Left ventricle myocardium inferior (tissue), 1 donor: ENCODE measurements at places on chromosomes 7 and 10. TPM values are rescaled to one million over a fixed set of nuclear protein-coding genes. Genes with fewer than 3 reads are reported as not detected.

The VSTM2A gene
- not detected for total RNA-seq

The ZC3HAV1L gene
- 3.4 TPM for total RNA-seq

DNA sequence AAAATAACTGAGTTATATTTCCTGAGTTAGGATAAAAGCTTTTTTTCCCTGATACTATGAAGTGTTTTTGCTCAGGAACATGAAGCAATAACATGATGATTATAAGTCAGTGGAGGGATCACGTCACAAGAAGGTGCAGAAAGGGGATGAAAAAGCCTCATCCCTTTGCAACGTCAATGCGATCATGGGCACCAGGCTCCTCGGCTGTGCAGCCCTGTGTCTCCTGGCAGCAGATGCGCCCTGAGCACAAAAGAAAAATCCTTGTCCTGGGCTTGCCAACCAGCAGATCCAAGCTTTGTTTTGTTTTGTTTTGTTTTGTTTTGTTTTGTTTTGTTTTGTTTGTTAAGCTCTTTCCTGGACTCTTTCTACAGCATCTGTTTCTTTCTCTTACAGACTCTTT is 103.5 kb upstream of the PRSS1 start:
- no peak for DNase-seq

The MYL10 gene
- total RNA-seq = not detected

DNA sequence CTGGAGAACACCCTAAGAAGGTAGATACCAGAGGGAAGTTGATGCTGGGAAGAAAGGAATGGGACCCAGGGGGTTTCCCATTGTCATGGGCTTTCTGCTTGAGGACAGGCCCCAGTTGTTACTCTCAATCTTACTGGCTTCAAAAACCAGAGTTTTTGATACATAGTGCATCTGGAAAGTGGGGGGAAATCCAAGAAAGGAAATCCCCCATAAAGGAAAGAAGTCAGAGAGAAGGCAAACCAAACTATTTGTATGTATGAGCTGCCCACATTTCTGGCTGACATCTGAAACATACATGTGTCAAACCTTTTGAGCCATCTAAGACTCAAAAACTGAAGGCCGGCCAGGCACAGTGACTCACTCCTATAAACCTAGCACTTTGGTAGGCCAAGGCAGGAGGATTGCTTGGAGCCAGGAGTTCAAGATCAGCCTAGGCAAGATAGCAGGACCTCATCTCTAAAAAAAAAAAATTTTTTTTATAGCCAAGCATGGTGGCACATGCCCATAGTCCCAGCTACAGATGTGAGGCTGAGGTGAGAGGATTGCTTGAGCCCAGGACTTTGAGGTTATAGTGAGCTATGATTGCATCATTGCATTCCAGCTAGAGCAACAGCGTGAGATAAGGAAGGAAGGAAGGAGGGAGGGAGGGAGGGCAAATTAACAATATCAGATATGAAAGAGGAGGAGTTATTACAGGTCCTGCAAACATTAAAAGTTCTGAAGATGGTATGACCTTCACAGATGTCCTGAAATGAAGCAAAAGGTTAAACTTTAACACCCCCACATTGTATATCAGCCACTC is 6.7 kb upstream of the COA1 start:
- no peak for DNase-seq

The LRRD1 gene
- total RNA-seq = not detected

DNA sequence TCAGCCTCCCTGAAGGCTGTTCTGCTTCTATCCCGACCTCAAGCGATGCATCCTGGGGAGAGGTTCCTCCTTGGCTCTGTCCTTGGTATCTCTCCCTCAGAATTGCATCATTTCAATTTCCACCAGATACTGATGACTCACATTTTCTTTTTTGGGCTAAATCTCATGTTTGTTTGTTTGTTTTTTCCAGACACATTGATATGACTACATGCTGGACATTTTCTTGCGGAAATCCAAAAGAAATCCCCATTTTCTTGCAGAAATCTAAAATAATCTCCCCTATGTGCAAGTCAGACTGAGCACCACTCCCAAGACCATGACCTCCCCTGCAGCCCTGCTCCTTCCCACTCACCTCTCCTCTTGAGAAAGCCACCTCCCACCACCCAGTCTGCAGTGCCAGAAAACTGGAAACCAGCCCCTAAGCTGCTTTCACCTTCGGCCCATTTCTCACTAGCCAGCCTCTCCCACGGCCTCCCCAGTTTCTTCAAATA is 260.2 kb upstream of the PRKCQ start:
- DNase-seq = no peak

DNA sequence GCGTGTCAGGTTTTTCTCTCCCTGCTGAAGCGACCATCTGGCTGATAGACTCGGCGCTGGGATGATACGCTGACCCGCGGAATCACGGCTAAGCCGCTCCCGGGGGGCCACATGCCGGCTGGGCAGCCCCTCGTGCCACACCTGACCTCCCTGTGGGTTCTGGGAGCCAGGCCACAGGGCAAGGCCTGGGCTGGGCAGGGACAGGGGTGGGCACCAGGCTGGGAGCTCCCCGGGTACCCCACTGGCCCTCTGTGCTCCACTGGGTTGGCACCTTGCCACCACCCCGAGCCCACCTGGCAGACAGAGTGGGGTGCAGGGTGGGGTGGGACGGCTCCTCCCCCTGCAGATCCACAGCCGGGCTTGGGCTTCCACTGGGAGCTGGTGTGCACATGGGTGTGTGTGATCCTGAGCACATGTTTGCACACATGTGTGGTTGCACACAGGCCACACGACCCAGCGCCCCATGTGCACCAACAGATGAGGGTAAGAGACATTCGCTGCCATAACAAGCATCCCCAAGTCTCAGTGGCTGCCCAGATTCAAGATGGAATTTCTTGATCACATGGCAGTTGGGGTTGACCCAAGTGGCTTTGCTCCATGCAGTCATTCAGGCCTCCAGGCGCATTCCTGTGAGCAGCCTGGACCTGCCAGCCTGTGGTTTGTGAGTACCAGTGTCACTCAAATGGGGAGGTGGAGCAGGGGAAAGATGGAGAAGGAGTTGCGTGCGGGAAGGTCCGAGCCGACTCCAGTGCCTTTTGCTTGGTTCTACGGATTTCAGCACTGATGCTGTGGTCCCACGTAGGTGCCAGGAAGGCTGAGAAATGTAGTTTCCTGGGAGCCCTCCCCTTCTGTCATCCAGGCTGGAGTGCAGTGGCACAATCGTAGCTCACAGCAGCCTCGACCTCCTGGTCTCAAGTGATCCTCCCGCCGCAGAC is 79.7 kb downstream of the UNCX start:
- no peak for DNase-seq

DNA sequence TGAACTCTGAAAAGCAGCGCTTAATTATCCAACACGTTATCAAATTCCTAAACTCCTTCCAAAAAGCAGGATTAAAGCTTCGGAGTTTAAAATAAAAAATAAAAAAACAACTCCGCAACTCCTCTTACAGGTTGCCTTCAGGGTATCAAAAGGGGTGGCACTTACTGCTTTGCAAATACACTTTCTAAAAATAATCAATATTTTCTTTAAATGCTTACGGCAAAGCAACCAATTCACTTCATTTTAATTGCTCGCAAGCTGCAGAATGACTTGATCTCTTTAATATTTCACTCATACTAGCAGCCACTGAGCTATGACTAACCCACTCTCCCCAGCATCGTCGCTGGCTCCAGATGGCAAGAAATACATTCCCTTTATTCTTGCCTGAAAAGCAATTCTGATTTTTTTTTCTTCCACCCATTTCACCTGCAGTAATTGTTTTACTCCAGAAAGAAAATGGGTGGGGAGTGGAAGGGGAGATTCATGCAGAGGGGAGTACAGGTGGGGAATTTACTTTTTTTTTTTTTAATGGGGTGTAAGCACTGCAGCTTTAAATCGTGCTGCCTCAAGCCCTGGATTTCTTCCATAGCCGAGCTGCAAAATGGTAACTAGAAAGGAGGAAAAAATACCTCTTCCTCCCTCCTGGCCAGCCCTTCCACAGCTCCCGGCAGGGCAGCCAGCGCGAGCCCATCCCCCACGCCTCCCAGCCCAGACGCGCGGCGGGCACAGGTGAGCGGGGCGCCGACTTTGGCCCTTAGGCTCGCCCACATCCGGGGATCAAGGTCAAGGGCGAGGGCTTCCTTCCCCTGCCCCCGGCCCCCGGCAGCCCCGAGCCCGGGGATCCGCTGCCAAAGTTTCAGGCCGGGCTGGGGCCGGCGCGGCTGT is 54.2 kb upstream of the FHIP2A start:
- peak; percentile 43 for DNase-seq

GRCh38 chr10:109746861-109747260 is 176.4 kb downstream of the XPNPEP1 start:
- no peak for DNase-seq

DNA sequence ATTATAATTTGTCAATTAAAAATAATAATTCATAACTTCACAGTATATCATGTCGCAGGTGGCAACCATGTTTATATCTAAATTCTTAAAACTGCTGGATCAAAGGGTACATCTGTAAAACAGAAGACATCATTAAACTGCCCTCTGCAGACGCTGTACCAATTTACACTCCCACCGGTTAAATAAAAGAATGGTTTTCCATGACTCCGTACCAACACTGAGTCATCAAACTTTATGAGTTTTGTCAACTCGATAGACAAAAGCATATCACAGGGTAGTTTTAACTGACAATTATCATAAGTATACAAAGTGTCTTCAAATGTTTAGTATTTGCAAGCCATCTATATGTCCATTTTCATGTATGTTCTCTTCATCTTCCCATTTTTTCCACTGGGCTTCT is 5.7 kb upstream of the GSTK1 start:
- DNase-seq = no peak

The NPFFR1 gene
- not detected for total RNA-seq

The MMD2 gene
- total RNA-seq = not detected

- DNase-seq = no peak
These were observed 712.1 kb downstream of the PHTF2 start for GRCh38 chr7:78510580-78511188.

GRCh38 chr7:50212666-50213621 is 91.6 kb upstream of the IKZF1 start:
- no peak for DNase-seq

DNA sequence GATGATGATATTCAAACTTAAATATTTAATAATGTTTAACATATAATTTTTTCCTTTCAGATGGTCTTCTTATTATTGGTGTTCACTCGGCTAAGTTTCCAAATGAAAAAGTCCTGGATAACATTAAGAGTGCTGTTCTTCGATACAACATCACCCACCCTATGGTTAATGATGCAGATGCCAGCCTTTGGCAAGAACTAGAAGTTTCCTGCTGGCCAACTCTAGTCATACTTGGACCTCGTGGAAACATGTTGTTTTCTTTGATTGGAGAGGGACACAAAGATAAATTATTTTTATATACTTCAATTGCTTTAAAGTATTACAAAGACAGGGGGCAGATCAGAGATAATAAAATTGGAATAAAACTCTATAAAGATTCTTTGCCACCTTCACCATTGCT is 22.0 kb downstream of the NHLRC2 start:
- no peak for DNase-seq

GRCh38 chr7:43038254-43038653 is 74.2 kb upstream of the HECW1 start:
- no peak for DNase-seq

- DNase-seq = peak; percentile 81
These were observed at the start of gene NSMCE4A for GRCh38 chr10:121974535-121975294. Gene NSMCE4A (minus strand): TSS chr10:121975217. CDS start chr10:121975165, 52 bp downstream.

DNA sequence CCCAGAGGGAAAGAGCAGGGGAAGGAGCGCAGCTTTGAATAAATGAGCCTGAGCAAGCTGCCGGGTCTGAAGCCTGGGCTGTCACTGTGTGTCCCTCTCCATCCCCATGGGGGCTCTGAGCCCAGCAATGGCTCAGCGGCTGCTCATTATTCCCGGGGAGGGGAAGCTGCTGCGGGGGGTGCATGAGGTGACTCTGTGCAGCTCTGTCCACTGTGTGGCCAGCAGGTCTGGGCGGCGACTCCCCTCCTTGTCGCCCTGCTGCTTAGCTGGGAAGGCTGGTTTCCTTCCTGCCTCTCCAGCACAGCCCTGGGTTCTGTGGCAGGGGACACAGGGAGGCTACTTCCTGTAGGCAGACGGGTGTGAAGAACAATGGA is 234.2 kb downstream of the PRPF18 start:
- peak; percentile 38 for DNase-seq

GRCh38 chr7:44445986-44446671 is 44.3 kb downstream of the NUDCD3 start:
- no peak for DNase-seq

DNA sequence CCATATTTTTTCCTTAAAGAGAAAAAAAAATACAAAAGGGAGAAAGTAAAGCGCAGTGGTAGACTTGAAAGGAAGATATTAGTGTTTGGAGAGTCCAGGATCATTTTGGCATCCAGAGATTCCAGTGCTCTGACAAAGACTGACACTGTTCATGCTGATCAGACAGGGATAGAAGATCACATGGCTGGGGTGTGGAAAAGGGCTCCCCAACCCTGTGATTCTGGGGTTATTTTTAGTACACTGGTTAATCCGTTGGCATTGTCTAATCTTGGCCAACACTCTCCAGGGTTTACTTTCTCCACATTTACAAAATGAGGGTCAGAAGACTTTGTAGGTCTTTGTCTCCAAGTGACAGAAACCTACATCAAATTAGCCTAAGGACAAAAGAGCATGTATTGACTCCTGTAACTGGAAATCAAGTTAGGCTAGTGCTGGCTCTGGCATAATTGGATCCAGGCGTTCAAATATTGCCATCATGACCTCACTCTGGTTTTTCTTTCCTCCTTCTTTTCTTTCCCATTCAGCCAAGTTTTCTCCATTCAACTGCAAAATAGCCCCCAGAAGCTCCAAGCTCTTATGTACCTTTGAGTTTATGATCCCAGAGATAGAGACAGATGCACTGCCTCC is 181.6 kb downstream of the PHTF2 start:
- DNase-seq = no peak

GRCh38 chr10:15121707-15122106 is 24.6 kb downstream of the RPP38 start:
- DNase-seq = no peak

- no peak for DNase-seq
These were observed 117.7 kb downstream of the ARID5B start for GRCh38 chr10:62019013-62019684.

- no peak for DNase-seq
These were observed 54.4 kb downstream of the CYP2C9 start for GRCh38 chr10:94992811-94993210.

The ADAM8 gene
- total RNA-seq = 1.4 TPM

DNA sequence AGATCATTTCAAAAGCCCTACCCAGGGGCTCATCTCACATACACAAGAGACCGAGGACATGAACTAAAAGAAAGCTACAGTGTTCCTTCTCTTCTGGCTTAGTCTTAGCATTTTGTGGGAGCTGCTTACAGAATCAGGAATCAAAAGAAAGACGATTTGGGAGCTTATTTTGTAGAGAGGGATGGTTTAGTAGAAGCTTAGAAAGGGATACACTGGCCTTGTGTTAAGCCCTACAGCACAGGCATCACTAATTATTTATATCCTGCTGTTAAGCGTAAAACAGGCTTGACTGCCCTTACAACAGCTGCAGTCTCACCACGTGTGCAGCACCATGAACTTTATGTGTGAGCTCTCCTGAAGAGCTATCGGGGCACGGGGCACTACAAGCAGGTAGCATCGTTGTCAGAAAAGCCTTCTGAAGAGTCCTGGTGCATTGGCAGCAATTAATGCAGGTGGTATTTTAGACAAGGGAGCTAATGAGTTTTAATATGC is 798.3 kb downstream of the NXPH1 start:
- no peak for DNase-seq
